ENCODE measurements at places on chromosomes 11 and 22.

- DNase-seq = no peak
Measured at GRCh38 chr11:63889344-63889743, 27.6 kb downstream of the RCOR2 start.

- no peak for DNase-seq
Measured at GRCh38 chr22:19047993-19048392, 74.2 kb downstream of the DGCR2 start.

DNA sequence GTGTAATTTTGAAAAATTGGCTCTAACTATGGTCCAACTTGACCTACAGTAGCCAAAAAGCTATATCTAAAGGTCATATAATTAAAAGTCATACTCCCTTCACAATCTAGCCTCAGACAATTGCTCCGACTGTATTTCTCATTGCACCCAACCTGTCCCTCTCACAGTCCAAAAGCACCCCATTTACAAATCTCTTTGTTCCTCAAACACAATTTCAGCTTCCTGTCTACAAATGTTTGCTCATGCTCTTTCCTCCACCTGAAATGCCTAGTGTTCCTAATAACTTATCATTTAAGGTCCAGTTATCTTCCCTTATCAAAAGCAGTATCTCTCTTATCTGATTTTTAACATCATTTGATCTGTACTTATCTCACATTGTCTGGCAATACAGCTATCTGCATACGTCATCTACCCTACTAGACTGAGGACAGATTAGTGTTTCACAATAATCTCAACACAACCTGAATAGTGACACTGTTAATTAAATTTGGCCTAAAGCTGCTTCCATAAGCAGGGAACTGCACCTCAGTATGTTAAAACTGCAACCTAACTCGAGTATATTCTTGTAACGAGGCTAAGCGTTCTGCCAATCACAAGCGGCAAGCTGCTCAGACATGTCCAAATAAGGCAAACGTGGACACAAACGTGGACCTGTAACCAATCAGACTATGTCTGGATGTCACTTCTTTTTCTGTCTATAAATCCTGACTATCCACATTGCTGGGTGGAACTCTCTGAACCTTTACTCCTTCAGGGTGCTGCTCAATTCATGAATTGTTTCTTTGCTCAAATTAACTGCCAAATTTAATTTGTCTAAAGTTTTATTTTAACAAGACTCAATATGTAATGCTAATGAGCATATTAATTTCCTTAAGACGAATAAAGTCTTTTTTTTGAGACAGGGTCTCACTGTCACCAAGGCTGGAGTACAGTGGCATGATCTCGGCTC lies 15.9 kb downstream of the PICALM start:
- no peak for DNase-seq

GRCh38 chr11:20488352-20488751 lies 100.8 kb downstream of the PRMT3 start:
- no peak for DNase-seq

DNA sequence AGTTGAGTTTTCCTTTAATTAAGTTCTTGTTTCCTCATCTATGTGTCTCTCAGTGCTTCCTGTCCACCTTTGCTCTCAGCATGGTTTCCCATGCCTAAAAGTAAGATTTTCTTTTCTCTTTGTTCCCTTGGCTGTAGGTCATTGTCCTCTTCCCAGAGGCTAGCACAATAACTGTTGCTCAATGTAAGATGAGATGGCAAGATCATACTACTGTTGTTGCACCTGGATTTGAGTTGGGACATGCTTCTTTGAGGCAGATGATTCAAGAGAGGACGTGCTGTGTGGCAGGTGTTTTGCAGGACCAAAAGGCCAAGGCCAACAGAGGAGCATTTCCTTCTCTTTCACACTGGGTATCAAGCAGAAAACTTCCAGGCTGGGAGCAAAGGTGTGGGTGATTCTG lies 11.3 kb upstream of the NELL1 start:
- DNase-seq = no peak

DNA sequence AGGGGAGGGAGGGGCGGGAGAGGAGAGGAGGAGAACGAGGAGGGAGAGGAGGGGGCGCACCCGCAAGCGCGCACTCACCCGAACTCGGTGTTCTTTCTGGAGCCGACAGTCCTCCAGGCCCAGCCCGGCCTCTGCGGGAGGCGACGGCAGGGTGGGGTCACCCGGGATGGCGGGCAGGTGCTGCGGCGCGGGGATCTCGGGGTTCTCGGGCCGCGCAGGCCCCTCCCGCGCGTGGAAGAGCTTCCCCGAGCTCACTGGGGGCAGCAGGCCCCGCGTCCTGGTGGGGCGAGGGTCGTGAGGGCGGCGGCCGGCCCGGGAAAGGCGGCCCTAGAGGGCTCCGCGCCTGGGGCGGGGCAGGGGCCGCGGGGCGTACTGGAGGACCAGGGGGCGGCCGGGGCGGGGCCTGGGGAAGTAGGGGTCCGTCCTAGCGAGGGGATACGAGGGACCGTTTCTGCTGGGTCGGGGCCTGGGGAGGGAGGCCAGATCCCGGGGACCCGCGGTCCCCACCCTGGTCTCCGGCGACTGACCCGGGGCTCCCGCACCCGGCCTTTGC lies 5.2 kb downstream of the LMNTD2 start:
- no peak for DNase-seq

DNA sequence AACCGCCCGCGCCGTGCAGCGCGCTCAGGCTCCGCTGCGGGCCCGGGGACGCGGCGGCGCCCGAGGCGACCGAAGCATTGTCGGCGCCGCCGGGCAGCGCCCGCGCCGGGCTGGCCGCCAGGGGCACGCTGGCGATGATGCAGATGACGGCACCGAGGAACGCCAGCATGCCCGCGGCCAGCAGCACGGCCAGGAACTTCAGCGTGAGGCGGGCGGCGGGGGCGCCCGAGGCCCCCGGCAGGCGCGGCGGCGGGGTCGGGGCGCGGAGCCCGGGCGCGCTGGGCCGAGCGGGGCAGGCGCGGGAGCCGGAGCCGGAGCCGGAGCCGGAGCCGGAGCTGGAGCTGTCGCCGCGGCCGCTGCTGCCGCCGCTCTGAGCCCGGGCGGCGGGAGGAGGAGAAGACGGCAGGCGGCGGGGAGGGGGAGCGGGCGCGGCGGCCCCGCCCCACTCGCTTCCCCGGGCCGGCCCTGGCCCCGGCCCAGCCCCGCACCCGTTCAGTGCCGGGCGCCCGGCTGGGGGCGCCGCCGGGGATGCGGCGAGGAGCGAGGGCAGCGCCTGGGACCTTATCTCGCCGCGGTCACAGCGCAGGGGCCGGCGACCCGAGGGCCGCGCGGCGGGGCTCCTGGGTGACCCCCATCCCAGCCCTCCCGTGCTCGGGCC lies at the start of gene NPTXR:
Gene NPTXR (minus strand): TSS at position 372 of the 658 bp plus-strand sequence.
- no peak for DNase-seq

DNA sequence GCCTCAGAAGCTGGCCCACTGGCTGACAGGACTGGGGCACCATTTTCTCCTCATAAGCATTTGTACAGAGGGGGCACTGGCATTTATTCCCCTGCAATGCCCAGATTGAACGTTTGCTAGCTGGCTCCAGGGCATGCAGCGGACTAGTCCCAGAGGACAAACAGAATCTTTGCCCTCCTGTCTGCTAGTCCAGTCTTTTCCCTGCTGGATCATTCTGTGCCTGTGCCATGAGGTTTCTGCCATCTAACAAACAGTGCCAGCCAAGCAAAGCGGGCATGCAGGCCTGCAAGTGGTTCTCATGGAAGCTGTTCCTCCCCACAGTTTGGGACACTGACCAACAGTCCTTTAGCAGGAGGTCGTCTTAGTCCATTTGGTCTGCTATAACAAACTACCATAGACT lies 53.4 kb downstream of the KCNJ1 start:
- DNase-seq = no peak

GRCh38 chr22:39176143-39176713 lies 23.7 kb upstream of the CBX7 start:
- no peak for DNase-seq

DNA sequence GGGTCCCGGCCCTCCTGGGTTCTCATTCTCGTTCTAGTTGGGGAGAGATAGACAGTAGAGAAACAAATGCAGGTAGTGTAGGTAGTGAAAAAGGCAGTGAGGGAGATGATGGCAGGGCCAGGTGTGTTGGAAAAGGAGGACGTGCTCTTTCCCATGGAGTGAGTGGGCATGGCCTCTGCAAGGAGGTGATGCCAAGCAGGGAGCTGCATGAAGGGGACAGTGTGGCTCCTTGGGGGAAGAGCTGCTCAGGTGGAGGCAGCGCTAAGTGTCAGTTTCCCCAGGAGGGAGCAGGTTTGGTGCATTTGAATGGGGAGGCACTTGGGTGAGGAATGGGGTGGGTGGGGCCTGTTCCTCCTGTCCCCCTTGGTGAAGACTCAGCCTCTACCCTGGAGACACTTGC lies 22.2 kb downstream of the MCM5 start:
- DNase-seq = no peak
